ENCODE measurements at places on chromosomes 6 and 20.

GRCh38 chr20:31515775-31516107 is 1.5 kb downstream of the HM13 start:
- no peak for DNase-seq

GRCh38 chr20:4559906-4560305 is 161.8 kb upstream of the PRND start:
- DNase-seq: no peak

DNA sequence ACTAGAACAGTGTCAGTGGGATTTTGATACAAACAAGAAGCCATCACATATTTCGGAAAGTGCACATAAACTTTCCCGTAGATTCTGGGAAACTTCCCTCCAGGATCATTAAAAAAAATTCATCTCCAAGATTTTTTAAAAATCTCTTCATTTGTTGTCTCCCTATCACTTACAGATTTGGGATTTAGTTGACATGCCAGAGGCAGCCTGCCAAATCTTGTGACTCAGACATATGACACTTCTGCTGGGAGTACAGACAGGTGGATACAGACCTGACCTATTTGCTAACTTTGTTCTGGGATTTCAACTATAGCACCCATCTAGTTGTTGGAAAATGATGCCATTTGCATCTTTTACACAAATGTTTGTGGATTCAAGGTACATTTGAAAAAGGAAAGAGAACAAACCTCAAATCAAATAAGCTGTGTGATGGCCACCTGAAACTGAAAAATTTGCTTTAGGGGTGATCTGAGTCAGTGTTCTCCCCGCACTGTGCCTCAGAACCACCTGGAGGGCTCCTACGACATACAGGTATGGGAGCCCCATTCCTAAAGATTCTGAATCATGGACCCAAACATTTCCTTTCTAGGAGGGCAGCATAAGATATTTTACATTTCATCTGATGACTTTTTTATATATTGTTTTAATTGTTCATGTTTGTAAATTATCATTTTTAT is 21.9 kb upstream of the CD2AP start:
- DNase-seq: no peak

GRCh38 chr20:53786445-53787267 is 193.0 kb upstream of the ZNF217 start:
- no peak for DNase-seq

- DNase-seq: no peak
Observed at GRCh38 chr6:118325220-118325860, 222.8 kb upstream of the PLN start.

- no peak for DNase-seq
Observed at GRCh38 chr6:91164105-91164504, 577.2 kb upstream of the MAP3K7 start.

DNA sequence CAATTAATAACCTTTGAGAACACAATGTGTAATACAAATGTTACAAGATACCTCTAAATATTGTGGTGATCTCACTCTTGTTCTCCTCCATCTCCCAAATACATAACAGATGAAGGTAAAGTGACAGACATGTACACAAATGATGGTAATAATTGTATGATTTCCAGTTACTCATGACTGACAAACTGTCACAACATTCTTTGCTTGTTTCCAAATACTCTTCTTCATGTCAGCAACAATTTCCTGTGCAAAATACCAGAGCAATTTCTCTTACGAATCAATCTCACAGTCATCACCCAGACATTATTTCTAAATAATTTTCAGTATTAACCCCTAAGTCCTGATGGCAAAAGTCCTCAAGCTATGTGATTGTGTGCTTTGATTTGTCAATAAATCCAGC is 92.9 kb downstream of the RPS12 start:
- no peak for DNase-seq

DNA sequence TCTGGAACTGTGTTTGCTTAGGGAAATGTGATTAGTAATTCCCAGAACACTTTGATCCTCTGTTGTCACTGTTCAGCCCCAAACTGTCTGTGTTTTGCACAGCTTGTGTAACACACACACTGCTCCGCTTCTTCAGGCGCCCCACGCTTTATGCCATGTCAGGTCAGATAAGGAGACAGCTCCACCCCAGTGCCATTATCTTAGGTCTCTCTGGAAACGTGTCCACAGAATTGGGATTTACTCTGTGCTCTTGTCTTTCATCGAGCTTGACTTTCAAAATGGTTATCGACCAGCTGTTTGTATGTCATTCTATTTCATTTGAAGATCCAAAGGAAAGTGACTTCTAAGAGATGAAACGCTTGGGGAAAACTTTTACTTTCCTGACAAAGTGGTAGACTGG is 106.4 kb upstream of the SSTR4 start:
- no peak for DNase-seq

- DNase-seq: no peak
Observed at GRCh38 chr6:158519300-158519699, 40.6 kb upstream of the TMEM181 start.

GRCh38 chr6:150967381-150967780 is 101.9 kb downstream of the MTHFD1L start:
- DNase-seq: no peak

All from esophagus squamous epithelium (tissue), 5 donors.